ENCODE measurements at places on chromosomes 3 and 15. TPM values are rescaled to one million over a fixed set of nuclear protein-coding genes. Genes with fewer than 3 reads are reported as not detected.

DNA sequence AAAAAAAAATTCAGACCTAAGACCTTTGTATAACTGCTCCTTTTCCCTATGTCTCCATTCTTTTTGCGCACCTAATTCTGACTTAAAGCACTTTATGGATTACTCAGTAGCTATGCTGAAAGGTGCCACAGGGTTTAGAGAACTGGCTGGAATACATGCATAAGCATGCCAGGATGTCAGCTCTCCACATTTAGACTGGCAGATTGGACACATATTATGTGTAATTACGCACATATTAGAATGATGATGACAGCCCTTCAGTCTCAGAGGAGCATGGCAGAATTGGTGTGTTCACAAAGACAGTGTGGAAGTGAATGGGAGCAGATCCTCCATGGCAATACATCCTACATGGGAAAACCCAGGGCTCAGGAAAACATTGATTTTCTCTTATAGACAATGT, 108.1 kb upstream of the LSAMP start:
- no peak overlapping the region for H3K4me3 ChIP-seq
- H3K4me1 ChIP-seq, result no peaks in the 10 kb centered on the region
- DNase-seq, result no peak
- no peak overlapping the region for H3K27ac ChIP-seq
- no peaks in the 10 kb centered on the region for H3K27me3 ChIP-seq

DNA sequence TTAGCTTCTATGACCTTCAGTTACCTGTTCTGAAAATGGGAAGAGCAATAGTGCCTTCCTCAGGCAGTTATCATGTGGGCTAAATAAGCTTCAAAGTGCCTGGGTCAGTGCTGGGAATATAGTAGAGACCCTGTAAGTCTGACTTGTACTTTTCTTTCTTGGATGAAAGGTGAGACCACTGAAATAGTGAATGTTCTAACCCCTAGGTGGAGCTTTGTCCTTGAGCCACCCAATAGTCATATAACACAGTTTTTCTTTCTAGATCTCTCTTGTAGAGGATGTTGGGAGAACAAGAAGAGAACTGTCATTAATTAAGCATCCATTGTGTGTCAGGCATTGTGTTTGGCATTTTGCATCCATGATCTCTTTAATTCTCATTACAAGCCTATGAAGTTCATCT, 13.0 kb upstream of the BFSP2 start:
- no peaks in the 10 kb centered on the region for H3K4me1 ChIP-seq
- no peaks in the 10 kb centered on the region for H3K36me3 ChIP-seq
- no peak overlapping the region for H3K4me3 ChIP-seq
- no peak overlapping the region for H3K27ac ChIP-seq

DNA sequence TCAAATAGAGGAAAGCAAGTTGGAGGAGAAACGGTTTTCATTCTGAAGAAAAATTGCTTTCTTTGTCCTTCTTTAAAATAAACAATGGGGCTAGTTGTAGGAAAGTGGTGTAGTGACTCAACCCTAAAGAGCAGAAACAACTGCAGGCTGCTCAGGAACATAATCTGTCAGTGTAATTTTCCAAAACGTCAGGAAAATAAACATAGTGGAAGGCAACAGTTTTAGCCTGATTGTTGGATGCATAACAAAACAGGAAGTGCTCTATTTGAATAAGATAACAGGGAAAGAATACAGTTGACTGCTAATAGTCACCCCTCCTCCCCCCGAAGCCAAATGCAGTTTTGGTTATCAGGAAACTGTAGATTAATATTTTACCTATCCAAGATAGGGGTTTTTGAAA, 167.6 kb downstream of the ECT2 start:
- H3K36me3 ChIP-seq, result no peaks in the 10 kb centered on the region
- H3K27ac ChIP-seq, result no peak overlapping the region
- no peaks in the 10 kb centered on the region for H3K4me1 ChIP-seq

GRCh38 chr3:196127308-196128040, 45.6 kb upstream of the TFRC start:
- H3K36me3 ChIP-seq, result no peaks in the 10 kb centered on the region
- no peaks in the 10 kb centered on the region for H3K4me1 ChIP-seq
- no peak for DNase-seq
- no peak overlapping the region for H3K4me3 ChIP-seq
- H3K27ac ChIP-seq, result no peak overlapping the region

Gene C3orf49
- total RNA-seq, result not detected
